ENCODE measurements at places on chromosomes 4 and X.

- DNase-seq, result no peak
Observed at GRCh38 chrX:105753411-105753810, 68.9 kb upstream of the NRK start.

DNA sequence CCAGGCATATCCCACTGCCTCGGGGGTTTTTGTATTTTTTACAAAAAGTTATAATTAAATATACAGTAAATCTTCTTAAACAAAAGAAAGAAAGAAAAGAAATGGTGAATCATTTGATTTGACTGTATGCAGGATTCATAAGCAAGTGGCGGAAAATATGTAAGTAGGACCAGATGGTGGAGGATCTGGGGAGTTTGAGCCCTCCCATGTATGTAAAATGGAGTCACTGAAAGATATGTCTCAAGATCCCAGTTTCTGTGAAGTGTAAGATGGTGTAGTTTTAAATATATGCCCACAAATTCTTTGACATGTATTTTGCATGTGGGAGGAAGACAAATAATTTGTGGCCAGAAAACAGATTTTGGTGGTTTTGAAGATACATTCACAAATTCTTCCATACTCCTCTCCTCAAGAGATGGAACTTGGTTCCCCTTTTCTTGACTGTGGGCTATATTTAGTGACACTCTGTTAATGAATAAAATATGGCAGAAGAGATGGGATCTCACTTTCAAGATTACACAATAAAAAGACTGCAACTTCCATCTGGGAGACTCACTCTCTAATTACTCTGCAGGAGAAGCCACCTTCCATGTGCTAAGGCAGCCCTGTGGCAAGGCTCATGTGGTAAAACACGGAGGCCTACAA is 133.6 kb upstream of the S100G start:
- DNase-seq, result no peak

GRCh38 chr4:73843369-73843768 is 6.9 kb downstream of the CXCL6 start:
- DNase-seq, result no peak

DNA sequence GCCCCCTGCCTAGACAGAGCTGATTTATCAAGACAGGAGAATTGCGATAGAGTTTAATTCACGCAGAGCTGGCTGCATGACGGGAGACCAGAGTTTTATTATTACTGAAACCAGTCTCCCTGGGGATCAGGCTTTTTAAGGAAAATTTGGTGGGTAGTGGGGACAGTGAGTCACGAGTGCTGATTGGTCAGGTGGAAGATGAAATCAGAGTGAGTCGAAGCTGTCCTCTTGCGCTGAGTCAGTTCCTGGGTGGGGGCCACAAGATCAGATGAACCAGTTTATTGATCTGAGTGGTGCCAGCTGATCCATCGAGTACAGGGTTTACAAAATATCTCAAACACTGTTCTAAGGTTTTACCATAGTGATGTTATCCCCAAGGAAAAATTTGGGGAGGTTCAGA is 36.6 kb downstream of the MYOZ2 start:
- DNase-seq, result no peak

GRCh38 chr4:24529555-24529954 is 54.8 kb downstream of the DHX15 start:
- no peak for DNase-seq

GRCh38 chr4:183987987-183988392 is 82.9 kb downstream of the STOX2 start:
- DNase-seq, result peak; percentile 14

DNA sequence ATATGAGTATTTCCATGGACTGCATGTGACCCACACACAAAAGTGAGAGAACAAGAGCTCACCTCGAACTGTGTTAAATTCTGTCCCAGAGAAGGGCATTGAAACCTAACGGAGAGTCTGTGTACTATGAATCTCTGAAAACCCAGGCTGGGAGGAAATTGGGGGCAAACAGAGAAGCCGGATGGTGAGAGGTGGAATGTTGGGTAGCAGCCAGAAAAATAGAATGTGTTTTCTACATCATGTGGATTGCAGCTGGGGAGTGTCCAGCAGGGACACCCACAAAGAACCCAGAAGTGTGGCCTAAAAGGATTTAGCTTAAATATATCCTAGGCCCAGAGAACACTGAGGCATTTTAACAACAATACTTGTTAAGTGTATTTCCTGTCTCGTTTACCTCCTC is 38.6 kb downstream of the MND1 start:
- no peak for DNase-seq

GRCh38 chrX:111443946-111444345 is 32.0 kb upstream of the DCX start:
- DNase-seq, result no peak

GRCh38 chr4:20176881-20177280 is 74.8 kb upstream of the SLIT2 start:
- no peak for DNase-seq

DNA sequence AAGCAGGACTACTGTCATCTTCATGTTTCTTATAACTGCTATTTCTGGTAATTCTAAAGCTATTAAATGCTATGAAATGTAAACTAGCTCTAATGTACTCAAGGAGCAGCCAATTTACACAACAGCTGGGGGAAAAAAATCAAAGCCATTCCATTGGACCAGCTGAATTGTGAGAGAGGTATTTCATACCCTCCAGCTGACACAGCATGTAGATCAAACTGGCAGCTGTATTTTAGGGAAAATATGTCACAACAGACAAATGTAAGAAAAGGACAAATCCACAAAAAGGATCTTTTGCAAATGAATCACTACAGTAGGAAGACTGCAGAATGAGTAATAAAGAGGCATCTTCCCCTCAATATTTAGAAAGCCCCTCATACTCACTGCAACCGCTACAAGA is 65.2 kb upstream of the FAM47B start:
- no peak for DNase-seq

DNA sequence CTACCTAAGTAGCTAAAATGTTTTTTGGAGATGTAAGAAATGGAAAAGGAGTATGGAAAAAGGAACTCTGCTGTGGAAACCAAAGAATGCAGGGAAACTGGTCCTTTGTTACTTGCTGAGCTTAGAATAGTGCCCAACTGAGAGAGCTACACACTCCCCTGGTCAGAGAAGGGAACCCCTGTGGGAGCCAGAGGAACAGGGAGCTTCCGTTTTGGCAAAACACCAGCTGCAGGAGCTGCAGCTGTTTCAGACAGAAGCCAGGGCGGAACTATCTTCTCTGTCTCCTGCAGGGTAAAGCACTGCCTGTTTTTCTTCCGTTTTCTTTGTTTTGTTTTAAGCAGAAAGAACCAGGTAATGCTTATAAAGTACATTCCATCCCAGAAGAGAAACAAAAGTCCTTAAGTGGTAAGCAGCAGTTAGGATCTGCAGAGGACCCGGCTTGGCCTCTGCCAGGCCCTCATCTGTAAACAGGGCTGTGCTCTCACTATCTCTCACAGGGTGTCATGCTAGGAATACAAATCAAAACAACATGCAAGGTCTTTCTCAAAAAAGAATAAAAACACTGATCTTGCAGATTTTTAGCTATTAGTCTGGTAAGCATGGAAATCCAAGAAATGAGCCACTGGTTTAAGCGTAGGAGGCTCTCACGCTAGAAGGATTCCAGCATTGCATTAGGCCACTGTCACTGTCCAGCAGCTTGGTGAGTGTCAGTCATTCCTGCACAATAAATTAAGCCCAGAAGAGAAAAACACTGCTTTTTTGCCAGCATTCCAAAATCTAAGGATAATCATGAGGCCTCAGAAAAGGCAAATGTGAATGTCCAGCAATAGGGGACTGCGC is 76.1 kb downstream of the CHST7 start:
- no peak for DNase-seq

GRCh38 chrX:17415242-17415810 is 40.3 kb downstream of the NHS start:
- DNase-seq, result no peak

DNA sequence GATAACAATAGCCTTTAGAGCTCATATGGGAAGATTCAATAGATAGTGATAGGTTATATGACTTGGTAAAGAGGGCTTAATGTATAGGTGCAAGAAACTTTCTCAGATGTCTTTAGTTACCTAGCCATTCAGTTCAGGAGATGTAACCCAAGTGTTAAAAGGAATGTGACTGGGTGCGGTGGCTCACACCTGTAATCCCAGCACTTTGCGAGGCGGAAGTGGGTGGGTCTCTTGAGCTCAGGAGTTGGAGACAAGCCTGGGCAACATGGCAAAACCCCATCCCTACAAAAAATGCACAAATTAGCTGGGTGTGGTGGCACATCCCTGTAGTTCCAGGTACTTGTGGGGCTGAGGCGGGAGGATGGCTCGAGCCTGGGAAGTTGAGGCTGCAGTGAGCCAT is 7.9 kb downstream of the TET2 start:
- no peak for DNase-seq
